ACHN (cell line): ENCODE measurements at places on chromosomes 13 and 19.
A peak's percentile ranks its signal among the peaks of the same experiment; 100 is the strongest.

- DNase-seq, result no peak
Measured at GRCh38 chr19:558770-559439, 13.5 kb upstream of the BSG start.

- DNase-seq, result no peak
Measured at GRCh38 chr19:46718934-46719622, 2.2 kb upstream of the PRKD2 start.

DNA sequence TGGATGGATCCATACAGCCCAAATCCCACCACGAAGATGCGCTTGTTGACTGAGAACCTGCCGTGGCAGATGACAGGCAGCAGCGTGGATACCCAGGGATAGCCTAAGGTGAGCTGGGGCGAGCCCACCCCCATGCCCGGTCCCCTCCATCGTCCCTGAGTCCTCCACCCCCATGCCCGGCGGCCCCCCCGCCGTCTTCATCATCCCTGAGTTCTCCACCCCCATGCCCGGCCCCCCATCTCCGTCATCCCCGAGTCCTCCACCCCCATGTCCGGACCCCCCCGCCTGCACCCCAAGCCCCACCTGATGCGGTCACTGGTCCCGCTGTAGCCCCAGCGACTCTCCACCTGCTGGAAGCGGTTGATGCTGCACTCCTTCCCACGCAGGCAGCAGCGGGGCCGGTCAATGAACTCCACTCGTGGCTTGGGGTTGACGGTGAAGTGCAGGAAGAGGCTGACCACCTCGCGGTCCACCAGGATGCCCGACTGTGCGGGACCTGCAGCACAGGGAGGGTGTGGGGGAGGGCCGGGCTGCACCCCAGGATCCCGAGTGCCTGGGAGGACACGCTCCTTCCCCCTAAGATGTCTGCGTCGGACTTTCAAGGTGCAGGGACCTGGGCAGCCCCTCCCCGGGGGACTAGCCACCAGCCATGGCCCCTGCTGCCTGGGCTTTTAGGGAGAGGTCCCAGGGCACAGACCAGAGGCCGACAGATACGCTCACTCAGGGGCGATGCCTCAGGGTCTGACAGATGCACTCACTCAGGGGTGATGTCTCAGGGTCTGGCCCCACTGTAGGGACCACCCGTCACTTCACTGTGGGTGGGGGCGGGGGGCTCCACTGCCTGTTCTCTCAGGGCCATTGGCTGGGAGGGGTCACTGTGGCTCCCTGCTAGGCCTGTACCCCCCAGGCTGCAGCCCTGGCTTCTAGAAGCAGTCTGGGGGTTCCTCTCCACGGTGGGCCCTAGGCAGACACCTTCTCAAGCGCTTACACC, 28.0 kb downstream of the BTBD2 start:
- no peak for DNase-seq

DNA sequence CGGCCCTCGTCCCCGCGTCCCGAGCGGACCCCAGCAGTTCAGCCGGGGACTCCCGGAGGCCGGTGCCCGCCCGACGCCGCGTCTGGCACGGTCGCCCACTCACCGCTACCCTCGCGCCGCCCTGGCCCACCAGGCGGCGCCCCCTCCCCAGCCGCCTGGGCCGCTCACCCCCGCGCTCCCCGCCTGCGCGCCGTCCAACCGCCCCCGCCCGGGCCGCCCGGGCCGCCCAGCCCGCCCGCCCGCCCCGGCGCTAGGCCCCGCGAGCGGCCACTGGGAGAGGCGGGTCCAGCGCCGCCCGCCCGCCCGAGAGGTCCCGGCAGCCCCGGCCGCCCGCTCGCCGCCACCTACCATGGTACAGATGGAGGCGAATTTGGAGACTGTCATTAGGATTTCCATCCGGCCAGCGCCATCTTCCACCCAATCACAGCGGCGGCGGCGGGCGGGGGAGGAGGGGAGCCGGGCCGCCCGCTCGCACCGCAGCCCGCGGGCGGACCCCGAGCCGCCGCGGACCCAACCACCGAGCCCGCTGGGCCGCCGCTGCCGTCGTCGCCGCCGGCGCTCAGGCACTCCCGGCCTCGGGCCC, at the start of gene USP12:
Gene USP12, minus strand, starts transcription at position 568 of the 583 bp plus-strand sequence. Its CDS starts 172 bp downstream, at position 396.
- DNase-seq, result peak; percentile 34

GRCh38 chr19:43534816-43535761, 2.1 kb downstream of the ZNF575 start:
- peak; percentile 28 for DNase-seq

- no peak for DNase-seq
Measured at GRCh38 chr13:66657165-66657881, 572.8 kb downstream of the PCDH9 start.

DNA sequence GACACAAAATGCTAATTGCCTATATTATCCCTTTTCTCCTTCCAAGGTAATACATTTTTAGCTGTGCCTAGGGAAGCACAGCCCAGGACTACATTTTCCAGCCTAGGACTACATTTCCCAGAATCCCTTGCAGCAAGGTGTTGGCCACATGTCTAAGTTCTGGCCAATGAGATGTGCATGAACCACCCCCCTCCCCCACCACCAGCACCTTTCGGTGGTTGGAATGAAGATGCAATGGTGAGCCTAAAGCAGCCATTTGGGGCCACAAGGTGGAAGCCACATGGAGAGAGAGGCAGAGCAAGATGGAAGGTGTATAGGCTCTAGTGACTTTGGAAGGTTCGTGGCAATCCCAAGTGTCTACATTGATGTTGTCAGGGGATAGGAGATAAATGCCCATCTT, 16.2 kb downstream of the UNC13A start:
- DNase-seq, result peak; percentile 15

DNA sequence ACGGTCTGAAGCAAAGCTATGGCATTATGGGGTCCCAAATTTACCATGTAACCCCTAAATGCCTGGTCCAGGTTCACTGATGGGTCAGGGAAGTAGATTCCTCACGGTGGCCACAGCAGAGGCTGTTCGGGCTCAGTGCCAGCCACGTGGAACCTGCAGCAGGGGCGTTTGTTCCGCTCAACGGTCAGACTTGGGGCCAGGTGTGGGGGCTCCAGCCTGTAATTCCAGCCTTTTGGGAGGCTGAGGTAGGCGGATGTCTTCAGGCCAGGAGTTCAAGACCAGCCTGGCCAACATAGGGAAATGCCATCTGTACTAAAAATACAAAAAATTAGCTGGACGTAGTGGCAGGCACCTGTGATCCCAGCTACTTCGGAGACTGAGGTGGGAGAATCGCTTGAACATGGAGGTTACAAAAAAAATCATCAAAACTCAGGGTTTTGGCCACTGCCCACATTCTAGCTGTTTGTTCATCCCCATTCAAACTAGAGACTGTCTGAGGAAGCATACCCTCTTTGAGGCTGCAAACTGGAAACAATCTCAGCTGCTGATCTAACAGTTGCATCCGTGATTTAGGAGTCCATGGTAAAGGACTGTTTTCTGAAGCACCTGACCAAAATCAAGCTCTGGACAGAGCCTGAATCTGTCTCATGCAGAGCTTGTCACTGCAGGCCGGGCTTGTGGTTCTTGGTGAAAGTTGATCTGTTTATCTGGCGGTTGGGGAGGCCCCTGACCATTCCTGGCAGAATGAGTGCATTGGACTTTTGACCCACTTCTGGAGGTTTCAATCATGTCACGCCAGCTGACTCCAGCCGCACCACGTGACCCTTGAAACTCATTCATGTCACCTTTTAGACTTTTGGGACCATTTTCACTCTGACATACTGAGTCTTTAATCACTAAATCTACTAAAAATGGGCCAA, 30.2 kb upstream of the ZNF331 start:
- DNase-seq, result no peak

- DNase-seq, result no peak
Measured at GRCh38 chr19:42276284-42276683, 7.2 kb downstream of the CIC start.

DNA sequence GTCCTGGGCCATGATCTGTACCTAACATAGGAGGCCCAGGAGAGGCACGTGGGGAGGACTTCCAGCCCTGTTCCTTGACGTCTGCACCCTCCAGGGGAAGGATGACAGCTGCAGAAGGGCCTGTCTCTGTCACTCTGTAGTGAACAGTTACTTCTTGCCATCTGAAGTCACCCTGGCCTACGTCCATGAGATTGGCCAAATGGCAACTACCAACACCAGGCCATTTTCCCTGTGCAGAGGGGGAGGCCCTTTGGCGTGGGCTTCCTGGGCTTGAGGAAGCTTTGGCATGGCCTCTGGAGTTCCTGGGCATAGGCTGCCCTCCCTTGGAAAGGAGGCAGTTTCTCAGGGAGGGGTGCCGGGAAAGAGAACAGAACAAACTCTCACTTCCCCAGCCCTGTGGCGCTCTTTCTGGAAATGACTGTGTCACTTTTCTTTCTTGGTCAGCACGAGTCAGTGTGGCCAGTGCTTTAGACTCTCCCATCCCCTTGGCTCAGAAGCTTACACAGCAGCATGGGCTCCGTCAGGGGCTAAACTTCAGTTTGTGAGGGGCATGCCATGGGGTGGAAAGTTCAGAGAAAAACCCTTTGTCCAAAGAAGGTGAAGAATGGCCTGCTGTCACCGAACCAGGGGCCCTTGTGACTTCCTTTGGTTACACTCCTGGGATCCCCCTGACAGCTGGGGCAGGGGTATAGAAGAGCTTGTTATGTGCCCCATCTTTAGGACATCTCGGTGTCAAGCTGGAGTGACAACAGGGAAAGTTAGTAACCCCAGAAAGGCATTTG, 5.3 kb downstream of the CARM1 start:
- DNase-seq, result no peak

GRCh38 chr13:64078025-64078424, 2662.4 kb upstream of the PCDH20 start:
- no peak for DNase-seq

- DNase-seq, result no peak
Measured at GRCh38 chr19:38204096-38204495, 19.9 kb downstream of the DPF1 start.

DNA sequence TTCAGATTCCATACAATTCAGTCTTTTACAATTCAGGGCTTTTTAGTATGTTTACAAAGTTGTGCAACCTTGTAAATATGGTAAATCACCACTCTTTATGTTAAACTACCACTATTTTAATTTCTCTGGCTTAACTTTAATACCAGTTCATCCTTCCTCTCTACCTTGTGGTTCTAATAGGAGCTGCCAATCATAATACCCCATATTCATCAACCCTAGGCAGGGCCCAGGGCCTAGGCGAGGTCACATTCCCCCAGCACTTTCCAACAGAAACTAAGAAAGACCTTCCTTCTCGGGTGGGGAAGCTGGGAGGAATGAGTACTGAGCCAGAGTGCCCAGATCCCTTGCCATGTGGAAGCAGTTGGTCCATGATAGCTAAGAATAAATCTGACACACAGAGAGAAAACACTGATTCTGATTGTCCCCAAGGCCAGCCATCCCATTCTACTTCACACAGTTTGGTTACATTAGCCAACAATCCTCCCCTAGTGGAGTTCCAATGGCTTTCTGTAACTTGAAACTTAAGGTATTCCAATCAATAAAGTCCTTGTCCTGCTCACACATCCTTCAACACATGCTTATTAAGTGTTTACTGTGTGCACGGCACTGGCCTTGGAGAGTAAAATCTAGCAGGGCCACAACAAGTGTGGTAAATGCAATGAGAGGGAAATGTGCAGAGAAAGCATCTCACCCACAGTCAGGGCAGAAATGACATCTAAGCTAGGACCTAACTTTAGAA, 76.8 kb downstream of the NUFIP1 start:
- no peak for DNase-seq

DNA sequence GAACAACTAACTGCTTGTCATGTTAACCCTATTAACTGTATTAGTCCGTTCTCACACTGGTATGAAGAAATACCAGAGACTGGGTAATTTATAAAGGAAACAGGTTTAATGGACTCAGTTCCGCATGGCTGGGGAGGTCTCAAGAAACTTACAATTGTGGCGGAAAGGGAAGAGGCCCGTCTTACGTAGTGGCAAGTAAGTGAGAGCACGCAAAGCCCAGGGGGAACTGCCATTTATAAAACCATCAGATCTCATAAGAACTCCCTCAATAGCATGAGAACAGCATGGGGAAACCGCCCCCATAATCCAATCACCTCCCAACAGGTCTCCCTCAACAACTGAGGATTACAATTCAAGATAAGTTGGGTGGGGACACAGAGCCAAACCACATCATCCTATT, 34.7 kb downstream of the PHF11 start:
- no peak for DNase-seq

GRCh38 chr19:39341129-39341718, 997 bp upstream of the SAMD4B start:
- DNase-seq, result peak; percentile 38

GRCh38 chr19:45771311-45771933, 2.4 kb upstream of the SIX5 start:
- DNase-seq, result no peak

- DNase-seq, result no peak
Measured at GRCh38 chr19:15431396-15432017, 12.7 kb upstream of the AKAP8L start.

GRCh38 chr13:74730556-74731331, 596.5 kb upstream of the KLF12 start:
- DNase-seq, result no peak

GRCh38 chr19:9808855-9809824, 9.7 kb downstream of the FBXL12 start:
- DNase-seq, result no peak

DNA sequence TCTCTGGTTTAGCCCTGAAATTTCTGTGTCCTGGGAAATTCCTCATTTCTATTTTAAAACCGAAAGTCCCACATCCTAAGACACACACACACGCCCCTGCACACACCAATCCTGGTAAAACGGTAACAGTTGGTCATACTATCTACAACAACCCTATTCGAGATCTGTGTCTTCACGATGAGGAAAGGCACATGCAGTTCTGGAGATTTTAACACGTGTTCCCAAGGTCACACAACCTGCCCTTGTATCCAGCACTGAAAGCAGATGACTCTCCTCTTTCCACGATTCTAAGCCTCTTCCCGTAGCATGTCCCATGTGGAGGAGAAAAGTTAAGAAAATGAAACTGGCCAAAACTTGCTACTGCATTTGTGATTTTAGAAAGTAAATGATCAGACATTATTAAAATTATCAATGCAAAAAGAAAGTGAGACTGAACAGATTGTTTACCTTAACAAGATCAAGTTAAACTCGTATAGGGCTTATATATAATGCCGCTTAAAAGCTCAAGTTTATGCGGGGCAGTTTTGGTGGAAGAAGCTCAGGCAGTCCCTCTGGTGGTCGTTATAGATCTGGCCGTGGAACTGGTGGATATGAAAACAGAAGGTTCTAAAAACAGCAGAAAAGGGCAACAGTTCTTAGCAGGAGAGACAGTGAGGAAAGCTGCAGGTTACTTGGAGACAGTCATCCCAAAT, 32.7 kb downstream of the VSTM1 start:
- no peak for DNase-seq

DNA sequence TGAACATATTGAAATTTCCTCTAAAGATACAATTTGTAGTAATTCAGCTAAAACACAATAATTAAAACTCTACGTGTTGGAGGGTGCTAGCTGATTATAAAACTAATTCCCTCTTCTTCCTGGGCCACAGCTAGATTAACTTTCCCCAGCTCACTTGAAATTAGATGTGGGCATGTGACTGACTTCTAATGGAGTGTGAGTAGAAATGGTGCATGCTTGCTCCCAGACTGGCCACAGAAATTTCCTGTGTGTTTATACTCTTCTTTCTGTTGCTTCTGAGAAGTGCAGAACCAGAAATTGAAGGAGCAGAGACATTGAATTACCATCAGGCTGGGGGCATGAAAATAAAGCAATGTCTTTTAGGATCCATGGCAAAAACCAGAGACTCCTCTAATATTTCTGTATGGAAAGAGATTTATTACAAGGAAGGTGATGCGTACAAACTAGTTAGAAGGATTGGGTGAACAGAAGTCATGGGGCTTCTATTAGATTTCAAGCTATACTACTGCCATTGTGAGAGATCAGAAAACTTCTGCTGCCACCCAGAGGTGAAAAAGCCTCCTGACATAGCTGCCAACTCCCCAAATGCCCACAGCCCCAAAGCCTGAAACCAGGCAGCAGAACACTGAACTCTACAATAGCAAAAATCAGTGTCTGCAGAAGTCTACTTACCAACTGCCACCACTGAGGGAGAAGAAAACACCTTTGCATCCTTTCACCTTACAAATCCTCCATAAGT, 379.2 kb upstream of the MIR17HG start:
- DNase-seq, result peak; percentile 57
